ENCODE measurements at places on chromosomes 3 and 15.
A peak's percentile ranks its signal among the peaks of the same experiment; 100 is the strongest.

DNA sequence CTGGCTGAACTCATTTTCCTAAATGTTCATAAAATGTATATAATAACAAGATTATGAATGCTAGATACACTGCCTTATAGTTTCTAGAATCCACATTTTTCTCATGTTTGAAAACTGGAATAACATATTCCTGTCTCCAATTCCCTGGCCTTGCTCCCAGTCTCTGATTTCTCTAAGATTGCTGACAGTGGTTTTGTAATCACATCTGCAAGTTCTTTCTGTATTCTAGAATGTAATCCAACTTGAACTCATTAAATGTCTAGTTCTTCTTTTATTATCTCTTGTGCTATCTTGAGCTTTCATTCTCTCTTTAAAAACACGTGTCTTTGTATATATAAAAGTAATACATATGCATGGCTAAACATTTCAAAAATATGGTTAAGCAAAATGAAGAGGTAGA is 215.2 kb upstream of the ADAMTS9 start:
- DNase-seq, result no peak

- no peak for DNase-seq
Measured at GRCh38 chr3:70488131-70488530, 175.7 kb upstream of the MDFIC2 start.

DNA sequence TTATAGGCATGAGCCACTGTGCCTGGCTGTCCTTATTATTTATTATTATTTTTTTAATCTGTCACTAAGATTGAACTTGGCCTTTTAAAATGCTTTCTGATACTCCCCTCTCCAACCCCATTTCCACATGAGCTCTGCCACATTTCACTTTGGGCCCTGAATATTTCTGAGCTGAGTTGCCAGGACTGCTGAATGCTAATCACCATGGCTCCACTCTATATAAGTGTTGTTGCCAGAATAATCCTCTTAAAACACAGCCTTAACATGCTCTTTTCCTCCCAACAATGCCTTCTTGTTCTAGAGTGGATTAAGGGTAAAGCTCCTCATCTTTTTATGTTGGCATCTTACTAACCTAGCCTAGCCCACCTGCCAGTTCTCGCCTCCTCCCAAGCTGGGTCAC is 124.4 kb downstream of the PDZRN3 start:
- DNase-seq, result no peak

GRCh38 chr3:122189357-122189756 is 5.9 kb downstream of the CASR start:
- DNase-seq, result no peak

GRCh38 chr15:50627351-50628055 is 59.1 kb downstream of the TRPM7 start:
- peak; percentile 76 for DNase-seq

- no peak for DNase-seq
Measured at GRCh38 chr15:98592136-98592535, 56.2 kb upstream of the IGF1R start.

- DNase-seq, result peak; percentile 66
Measured at GRCh38 chr3:126284258-126284904, 72.8 kb downstream of the KLF15 start.

Data from trophoblast cell (in vitro differentiated cells and primary cell).